Fibroblast of villous mesenchyme (primary cell): ENCODE measurements at places on chromosomes 6 and 20. TPM values are rescaled to one million over a fixed set of nuclear protein-coding genes. Genes with fewer than 3 reads are reported as not detected.

GRCh38 chr6:11609324-11610071 is 71.9 kb downstream of the TMEM170B start:
- peak; percentile 85 for DNase-seq

- no peak for DNase-seq
Observed at GRCh38 chr6:28537509-28538140, 11.9 kb downstream of the GPX5 start.

- DNase-seq, result no peak
Observed at GRCh38 chr20:41072915-41073314, 44.3 kb downstream of the TOP1 start.

DNA sequence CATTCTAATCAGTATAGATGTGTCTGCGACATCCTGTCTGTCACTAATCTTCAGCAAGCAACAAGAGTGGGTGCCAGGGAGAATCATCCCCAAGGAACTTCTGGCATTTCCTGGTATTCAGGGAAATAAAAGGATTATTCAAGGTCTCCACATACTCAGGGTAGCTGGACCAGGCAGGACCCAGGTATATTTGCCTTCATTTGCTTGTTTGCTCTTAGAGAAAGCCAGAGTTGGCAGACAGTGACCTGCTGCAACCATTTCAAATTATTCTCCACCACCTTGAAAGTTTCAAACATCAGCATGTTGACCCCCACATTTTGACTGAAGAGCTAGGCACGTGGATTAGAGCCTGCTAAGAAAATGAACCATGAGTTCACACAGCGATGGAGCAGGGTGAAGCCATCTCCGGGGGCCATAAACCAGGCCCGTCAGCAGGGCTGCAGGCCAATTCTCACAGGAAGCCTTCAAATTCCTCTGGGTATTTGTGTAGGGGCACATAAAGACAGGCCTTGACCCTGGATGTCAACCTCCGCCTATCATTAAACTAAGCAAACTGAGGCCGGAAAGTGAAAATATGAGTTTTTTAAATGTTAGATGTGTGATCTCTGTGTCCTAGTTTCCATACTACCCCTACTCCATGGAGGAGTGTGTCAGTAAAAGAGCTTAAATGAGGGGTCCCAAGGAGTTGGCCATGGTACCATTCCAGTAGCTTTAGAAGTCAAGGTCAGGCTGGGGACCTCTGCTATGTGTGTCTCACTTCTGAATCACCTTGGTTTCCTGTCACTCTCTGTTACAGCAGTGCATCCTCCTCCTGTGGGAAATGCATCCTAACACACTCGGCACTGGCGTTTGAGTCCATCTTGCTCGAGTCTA is 32.9 kb downstream of the TRAM2 start:
- DNase-seq, result peak; percentile 83

DNA sequence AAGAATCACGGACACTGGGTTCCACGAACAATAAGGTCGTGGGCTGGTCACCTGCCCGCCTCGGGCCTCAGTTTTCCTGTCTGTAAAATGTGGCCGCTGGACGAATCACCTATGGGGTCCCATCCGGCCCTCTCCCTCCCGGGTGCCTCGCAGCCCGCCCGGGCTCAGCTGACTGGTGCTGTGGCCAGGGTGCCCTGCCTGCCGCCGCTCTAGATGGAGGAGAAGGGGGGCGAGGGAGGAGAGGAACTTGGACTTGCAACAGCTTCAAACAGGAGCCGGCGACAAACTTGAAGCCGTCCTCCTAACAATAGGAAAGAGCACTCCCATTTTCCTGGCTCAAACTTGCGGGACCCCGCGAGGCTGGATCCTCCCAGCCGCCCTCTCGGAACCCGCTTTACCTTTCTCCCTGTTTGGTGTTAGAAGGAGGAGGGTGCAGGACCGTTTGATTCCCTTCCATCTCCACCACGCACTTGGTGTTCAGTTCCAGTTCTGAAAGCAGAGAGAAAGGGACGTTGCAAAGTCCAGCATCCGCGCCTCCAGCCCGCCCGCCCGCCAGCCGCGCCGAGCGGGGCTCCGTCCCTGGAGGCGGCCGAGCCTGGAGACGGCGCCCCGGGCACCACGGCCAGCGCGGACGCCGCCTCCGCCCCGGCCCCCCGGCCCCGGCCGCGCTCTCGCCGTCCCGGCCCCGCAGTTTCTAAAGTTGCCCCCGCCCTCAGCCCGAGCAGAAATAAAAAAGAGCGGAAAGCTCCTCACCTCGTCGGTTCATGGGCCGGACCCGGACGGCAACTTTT is 584 bp downstream of the KIF13A start:
- DNase-seq, result peak; percentile 60

DNA sequence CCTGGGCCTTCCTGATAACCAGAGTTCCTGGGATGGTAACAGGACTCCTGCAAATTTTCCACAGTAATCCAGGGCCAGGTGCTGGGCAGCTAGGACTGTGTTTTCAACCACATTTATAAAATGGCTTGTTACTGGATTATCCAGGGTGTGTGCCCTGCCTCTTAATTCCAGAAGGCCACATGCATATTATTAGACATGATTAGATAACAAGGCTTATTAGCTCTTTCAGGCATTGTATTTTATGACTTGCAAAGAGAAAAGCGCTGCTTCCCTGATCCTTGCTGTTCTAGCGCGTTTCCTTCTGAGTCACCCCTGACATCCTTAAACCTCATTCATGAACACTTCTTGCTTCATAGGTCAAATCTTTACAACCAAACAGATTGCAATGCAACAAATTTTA is 208.6 kb downstream of the UST start:
- DNase-seq, result peak; percentile 99

- DNase-seq, result no peak
Observed at GRCh38 chr6:43127180-43127579, 43.9 kb upstream of the SRF start.

LY6G6F gene
- not detected in 2 replicates for total RNA-seq

PTPRT gene
- not detected in 2 replicates for total RNA-seq

PAK5 gene
- total RNA-seq, result not detected in 2 replicates

PABPC1L gene
- total RNA-seq, result 10.8 and 11.0 TPM in 2 replicates

MYL9 gene
- total RNA-seq, result 184 and 195 TPM in 2 replicates

C20orf202 gene
- total RNA-seq, result under 0.01 TPM in 1 of 2 replicates, not detected in the other

PLCG1 gene
- 60.9 and 94.7 TPM in 2 replicates for total RNA-seq

C20orf96 gene
- 1.3 and 1.9 TPM in 2 replicates for total RNA-seq

PPDPF gene
- total RNA-seq, result 38.4 and 78.0 TPM in 2 replicates

DSTN gene
- total RNA-seq, result 445 and 550 TPM in 2 replicates

GFOD1 gene
- 4.2 and 4.7 TPM in 2 replicates for total RNA-seq
